GM23248 (cell line): ENCODE measurements at places on chromosomes 11 and 22. TPM values are rescaled to one million over a fixed set of nuclear protein-coding genes. Genes with fewer than 3 reads are reported as not detected.

Gene NPAS4
- polyA plus RNA-seq, result not detected in 2 replicates

Gene CTSW
- 0.23 and 0.51 TPM in 2 replicates for polyA plus RNA-seq

Gene FKBP2
- 185 and 188 TPM in 2 replicates for polyA plus RNA-seq

Gene CBLIF
- not detected in 2 replicates for polyA plus RNA-seq

Gene SPDYC
- not detected in 2 replicates for polyA plus RNA-seq

Gene POLR3H
- polyA plus RNA-seq, result 49.6 and 52.2 TPM in 2 replicates

Gene IL18
- polyA plus RNA-seq, result 48.8 and 51.9 TPM in 2 replicates

Gene INSC
- 1.0 and 1.1 TPM in 2 replicates for polyA plus RNA-seq

Gene TBX10
- polyA plus RNA-seq, result not detected in 2 replicates

Gene C11orf42
- polyA plus RNA-seq, result 0.16 TPM in 1 of 2 replicates, not detected in the other

Gene OR51Q1
- not detected in 2 replicates for polyA plus RNA-seq

Gene RRP7A
- polyA plus RNA-seq, result 48.2 and 50.8 TPM in 2 replicates

Gene SHISA8
- not detected in 2 replicates for polyA plus RNA-seq

GRCh38 chr22:46846832-46847355, 84.4 kb downstream of the TBC1D22A start:
- no peak for DNase-seq

GRCh38 chr11:64900263-64900678, 16.7 kb downstream of the ATG2A start:
- DNase-seq, result no peak

GRCh38 chr11:17722000-17722643, 2.8 kb downstream of the MYOD1 start:
- DNase-seq, result peak; percentile 56

DNA sequence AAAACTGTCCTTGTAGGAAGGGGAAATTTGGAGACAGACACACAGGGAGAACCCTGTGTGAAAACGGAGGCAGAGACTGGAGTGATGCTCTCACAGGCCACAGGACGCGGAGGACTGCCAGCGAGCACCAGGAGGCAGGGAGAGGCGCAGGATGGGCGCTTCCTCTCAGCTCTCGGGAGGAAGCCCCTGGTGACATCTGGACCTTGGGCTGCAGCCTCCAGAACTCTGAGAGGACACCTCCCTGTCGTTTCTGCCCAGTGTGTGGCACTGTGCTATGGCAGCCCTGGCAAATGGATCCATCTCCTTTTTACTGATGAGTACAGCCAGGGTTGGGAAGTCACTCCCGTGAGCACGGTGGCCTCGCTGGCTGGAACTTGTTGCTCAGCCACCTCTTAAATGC, 73.9 kb downstream of the LRRC32 start:
- DNase-seq, result no peak

- no peak for DNase-seq
Measured at GRCh38 chr11:90189011-90189410, 33.8 kb downstream of the CHORDC1 start.

DNA sequence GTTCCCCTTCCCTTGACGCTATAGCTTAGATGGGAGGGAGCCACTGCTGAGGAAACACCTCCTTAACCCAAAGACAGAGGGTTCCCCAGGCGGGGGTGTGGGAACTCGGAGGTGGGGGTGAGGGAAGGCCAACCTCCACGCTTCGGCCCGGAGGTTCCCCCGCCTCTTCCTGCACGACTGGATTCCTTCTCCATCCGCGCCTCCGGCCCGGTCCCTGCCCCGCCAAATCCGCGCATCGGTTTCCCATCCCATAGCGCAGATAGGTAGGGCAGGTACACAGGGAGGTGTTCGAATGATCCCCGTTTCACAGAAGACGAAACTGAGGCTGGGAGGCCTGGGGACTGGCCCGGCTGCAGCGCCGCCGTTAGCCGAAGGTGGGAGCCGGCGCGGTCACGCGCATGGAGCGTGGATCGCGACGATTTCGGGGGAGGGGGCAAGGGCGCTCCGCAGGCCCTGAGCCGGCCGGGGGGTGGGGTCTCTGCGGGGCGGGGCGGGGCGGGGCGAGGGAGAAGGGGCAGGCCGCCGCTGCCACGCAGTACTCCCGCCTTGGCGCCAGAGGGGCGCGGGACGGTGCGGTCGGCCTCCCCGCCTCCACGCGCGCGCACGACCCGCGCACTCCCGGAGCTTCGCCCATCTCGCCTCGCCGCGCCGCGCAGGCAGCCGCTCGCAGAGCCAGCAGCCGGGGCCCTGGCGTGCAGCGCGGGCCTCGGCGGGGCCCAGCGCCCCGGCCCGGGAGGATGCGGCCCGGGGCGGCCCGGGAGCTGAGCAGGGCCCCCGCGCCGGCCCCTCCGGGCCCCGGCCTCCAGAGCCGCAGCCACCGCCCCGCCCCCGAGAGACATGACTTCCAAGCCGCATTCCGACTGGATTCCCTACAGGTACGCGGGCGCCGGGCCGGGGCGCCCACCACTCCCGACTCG, at the start of gene TUB:
TSS of gene TUB (plus strand) at position 538 of the 917 bp plus-strand sequence. CDS start at position 838, 300 bp downstream.
- DNase-seq, result peak; percentile 70

DNA sequence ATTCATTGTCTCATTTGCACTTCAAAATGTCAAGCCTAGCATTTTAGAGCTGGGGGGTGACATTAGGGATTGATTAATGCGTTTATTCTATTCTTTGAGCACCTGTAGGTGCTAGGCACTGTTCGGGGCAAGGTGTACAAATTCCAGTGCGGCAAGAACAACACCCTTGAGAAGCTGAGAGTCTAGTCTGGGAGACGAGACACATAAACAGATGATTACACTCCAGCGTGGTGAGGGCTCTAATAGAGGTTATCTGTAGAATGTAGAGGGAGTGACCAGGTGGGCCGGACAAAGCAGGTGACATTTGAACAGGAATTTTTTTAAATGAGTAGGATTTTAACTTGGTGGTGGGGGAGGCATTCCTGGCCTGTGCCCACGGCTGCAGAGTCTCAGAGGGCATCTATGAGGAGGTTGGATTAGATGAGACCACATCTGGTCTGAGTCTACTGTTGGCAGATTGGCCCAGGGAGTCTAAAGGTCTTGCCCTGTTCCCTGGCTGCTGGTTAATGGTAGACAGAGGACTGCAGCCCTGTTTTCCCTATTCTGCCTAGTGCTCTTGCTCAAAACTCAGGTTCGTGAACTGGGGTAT, 970 bp downstream of the CAT start:
- DNase-seq, result peak; percentile 6

- no peak for DNase-seq
Measured at GRCh38 chr11:70689764-70690163, 291.4 kb downstream of the CTTN start.

DNA sequence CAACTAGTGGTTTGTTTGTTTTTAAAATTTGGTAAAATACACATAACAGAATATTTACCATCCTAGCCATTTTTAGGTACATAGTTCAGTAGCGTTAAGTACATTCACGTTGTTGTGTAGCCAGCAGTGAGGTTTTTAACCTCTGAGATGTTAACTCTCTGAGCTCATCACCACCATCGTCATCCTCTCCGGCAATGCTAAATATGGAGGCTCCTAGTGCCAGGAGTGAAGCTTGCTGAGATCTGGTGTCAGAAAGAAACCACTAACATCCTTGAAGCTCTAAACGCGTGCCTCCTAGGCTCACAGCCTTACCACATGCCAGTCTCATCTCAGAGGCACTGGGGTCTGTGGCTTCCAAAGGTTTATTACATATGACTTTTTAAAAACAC, 330.2 kb upstream of the B3GAT1 start:
- no peak for DNase-seq

DNA sequence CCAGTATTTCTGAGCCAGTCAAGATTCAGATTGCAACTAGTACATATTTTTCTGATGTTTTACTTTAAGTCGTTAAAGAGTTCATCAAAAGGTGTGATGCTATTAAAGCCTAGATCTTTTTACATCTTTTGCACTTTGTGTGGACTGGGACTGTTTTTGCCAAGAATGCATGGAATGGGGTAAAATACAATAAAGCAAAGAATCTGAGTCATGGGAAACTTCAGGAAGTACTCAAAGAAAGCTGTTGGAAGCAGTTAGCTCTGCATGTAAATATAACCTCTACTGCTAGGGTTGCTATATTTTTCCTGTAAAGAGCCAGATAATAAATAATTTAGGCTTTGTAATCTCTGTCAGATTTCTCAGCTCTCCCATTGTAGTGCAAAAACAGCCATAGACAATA, 20.9 kb downstream of the ATXN10 start:
- DNase-seq, result peak; percentile 55

GRCh38 chr22:48171271-48171691, 1408.8 kb downstream of the TBC1D22A start:
- DNase-seq, result no peak

- DNase-seq, result no peak
Measured at GRCh38 chr22:48919187-48919590, 908.5 kb downstream of the BRD1 start.

- DNase-seq, result no peak
Measured at GRCh38 chr22:44577391-44578109, 79.5 kb upstream of the RTL6 start.

DNA sequence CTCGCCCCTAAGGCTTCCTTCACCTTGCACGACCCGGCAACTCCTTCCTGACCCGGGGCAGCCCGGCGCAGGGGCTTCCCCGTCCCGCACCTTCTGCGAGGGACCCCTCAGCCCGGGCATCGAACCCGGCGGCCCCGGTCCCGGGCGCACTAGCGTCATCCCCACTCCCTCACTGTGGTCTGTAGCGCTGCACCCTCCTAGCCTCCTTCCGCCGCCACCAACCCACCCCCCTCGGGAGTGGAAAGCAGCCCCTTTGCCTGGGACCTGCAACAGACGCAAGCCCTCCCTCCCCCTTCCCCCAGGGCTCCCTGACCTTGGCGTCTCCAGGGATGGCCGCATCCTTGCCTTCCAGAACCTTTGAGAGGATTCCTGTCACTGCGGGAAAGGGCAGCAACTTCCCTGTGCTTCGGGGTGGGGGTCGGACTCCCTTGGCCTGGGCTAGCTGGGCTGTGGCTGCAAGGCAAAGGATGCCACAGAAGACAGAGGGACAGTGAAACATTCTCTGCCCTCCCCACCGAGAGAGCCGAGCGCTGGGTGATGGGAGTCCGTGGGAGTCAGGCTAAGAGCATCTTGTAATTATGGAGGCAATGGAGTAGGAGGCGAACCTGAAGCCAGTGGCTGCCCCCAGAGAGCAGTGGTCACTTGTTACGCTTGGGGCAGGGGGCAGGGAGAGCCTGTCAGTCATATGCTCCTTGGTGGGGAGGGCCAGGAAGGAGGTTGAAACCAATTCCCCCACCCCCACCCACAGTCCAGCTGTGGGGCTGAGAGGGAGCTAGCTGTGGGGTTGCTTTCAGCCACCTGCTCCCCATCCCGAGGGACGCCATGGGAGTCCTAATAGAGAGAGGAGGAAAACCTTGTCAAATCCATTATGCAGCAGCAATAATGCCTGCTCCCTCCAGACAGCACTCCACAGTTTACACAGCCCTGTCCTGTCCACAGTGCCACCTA, 920 bp downstream of the TMEM132A start:
- DNase-seq, result peak; percentile 21

- peak; percentile 35 for DNase-seq
Measured at GRCh38 chr11:115676768-115677167, 172.6 kb upstream of the CADM1 start.

DNA sequence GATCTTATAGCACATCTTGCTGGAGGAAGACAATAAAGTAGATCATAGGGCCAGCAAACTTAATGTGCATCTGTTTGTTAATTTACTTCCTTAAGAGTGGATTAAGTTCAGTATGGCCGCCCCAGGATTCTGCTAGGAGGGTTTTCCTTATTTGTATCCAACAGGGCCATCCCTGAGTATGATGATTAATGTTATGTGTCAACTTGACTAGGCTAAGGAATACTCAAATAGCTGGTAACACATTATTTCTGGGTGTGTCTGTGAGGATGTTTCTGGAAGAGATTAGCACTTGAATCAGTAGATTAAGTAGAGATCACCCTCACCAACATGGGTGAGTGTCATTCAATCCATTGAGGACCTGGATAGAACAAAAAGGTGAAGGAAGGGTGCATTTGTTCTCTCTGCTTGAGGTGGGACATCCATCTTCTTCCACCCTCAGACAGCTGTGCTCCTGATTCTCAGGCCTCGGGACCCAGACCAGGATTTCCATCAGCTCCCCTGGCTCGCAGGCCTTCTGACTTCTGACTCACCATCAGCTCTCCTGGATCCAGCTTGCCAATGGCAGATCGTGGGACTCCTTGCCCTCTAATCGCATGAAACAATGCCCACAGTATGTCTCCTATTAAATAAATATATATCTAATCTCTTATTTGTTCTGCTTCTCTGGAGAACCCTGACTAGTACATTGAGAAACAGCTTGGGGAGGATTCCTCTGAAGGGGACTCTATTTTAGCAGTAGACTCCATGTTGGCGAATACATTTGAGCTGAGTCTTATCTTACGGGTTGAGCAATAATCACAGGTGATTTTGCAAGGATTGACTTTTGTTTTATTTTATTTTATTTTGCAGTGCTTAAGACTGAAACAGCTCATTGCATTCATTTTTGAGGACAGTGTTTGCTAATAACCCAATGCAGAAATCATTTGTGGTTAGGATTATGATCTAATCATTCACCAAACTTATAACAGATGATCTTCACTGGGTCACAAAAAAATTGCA, 9.0 kb upstream of the ZBTB44 start:
- peak; percentile 80 for DNase-seq

DNA sequence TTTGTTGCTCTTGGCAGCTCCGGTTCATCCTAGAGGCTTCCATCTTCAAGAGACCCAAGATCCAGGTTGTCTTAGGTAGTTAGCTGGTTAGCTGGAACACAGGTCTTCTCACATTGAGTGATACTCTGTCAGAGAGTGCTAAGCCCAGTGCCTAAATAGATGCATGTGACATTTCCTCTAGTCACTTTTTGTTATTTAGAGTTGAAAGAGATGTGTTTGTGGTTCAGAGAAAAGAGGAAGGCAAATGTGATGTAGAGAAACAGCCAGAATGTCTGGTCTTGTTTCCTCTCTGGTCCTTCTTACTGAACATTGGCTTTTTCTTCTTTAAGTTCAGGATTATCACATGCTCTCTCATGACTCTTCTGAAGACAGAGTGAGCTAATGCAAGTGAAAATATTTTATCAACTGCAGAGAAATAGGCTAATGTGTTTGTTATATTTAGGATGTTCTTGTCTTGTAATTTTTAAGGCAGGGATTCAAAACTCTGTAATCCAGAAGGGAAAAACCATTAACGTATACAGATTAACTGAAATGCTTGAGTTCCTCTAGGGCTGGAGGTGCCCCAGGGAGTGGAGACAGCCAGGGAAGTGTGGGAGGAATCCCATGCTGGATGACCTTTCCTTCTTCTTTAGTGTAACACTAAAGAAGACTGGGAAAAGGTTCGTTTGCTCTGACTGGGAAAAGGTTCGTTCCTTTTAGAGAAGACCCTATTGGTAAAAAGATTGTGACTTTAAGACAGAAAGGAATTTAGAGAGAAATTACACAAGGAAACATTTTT, 75.4 kb downstream of the SWAP70 start:
- DNase-seq, result no peak

GRCh38 chr11:47552056-47552565, 821 bp downstream of the CELF1 start:
- peak; percentile 72 for DNase-seq

DNA sequence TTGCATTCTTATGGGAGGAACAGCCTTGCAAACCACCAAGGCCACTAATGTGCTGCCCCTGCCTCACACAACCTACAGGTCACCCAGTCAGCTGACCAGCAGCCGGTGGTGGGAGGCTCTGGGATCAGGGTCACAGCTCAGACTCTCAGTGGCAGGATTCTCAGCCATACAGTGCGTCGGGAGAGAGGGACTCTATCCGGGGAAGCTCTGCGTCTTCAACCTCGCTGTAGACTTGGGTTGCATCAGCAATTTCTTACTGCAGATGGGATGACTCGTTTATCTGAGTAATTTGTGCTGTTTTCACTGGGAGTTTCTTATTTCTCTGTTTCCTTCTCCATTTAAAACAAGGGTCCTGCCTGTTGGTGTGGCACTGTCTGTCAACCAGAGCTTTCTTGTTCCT, 257.7 kb downstream of the TBC1D22A start:
- peak; percentile 57 for DNase-seq

- DNase-seq, result no peak
Measured at GRCh38 chr22:43471606-43472135, 59.9 kb downstream of the MPPED1 start.

GRCh38 chr11:80970037-80970436, 1529.2 kb upstream of the TENM4 start:
- no peak for DNase-seq
